HepG2 (cell line): ENCODE measurements at places on chromosomes 2 and 18. TPM values are rescaled to one million over a fixed set of nuclear protein-coding genes. Genes with fewer than 3 reads are reported as not detected.

GRCh38 chr2:233462826-233463470 is 103.6 kb downstream of the USP40 start:
- no peak for DNase-seq

DNA sequence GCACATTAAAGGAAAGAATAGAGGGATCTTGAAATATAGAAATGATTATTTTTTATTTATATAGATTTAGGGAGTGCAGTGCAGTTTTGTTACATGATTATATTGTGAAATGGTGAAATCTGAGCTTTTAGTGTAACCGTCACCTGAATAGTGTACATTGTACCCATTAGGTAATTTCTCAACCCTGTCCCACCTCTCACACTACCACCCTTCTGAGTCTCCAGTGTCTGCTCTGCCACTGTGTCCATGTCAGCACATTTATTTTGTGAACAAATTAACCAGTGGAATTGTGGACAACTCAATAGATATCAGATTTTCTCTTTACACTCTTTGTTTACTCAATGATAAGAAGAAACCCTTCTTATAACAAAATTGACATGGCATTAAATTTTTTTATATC is 24.2 kb downstream of the APLF start:
- DNase-seq, result peak; percentile 35

DNA sequence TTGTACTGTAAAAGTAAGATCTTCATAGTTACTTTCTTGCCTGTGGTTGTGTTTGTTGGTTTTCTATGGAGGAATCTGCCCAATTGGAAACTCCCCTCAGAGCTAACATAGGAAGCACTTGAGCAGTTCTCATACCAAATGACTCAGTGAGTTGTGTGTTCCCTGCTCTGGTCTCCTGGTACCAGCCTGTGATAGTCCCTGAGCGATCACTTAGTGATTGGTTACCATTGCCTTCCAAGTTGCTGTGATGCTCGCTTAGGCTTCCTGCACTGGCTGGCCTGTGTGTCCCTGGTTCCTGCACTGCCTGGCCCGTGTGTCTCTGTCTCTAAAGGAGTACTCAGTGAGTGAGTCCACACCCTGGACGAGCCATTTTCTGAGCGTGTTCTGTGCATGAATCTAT is 133.0 kb downstream of the MAP4K4 start:
- no peak for DNase-seq

DNA sequence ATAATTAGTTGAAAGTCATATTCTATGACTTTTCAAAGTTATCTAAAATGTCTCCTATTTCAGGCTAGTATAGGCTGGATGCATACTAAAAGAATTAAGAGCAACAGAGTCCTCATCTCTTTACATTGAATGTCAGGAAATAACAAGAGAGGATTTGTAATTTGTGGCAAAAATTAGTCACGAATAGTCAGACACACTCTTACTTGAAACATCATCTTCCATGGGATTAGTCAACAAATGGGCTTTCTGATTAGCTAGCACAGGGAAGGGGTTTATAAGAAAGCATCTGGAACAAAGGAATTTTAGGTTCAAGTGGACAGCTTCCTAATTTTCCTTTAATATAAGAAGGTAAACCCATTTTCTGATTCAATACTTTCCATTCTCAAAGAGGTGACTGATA is 330.3 kb upstream of the MEX3C start:
- no peak for DNase-seq

- no peak for DNase-seq
Measured at GRCh38 chr2:148876202-148876594, 1.2 kb downstream of the KIF5C start.

DNA sequence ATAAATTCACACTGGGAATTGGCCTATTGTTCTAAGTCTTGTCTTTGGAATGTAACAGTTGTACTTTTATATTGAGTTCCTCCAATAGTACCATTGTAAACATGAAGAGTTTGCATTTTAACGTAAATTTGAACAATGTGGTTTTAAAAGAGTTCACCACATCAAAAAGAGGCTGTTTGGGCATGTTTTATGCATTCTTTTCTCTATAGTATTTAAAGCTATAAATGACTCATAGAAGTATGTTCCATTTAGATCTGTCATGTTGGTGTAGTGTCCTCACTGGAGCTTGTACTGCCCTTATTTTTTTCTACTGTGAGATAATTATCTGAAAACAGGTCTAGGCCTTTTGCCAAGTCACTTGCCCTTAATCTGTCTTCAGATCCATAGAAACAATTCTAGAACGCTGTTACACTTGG is 141.9 kb downstream of the RHBDD1 start:
- no peak for DNase-seq

DNA sequence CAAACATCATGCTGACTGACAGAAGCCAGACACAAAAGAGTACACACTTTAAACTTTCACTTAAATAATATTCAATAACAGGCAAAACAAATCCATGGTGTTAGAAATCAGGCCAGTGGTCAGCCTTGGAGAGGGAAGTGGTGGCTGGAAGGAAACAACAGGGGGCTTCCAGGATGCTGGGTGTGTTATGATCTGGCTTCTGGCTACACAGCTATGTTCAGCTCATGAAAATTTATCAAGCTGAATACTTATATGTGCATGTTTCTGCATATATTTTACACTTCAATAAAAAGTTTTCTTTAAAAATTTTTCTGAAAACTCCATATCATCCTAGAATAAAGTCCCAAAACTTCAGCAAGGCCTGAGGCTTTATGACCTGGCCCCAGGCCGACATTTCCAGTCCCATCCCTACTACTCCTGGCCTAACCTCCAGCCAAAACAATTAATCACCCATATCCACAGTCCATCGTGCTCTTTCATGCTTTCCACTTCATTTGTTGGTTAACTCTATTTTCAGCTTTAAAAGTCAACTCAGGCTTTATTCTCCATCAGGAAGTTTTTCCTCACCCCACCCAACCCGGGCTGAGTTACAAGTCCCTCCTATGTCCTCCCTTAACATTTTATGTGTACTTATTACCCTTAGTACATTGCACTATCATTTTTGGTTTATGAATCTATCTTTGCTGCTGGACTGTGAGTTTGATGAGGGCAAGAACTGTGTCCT is 27.9 kb upstream of the SPTBN1 start:
- DNase-seq, result no peak

GRCh38 chr2:5834501-5834900 is 142.3 kb downstream of the SOX11 start:
- DNase-seq, result no peak

DNA sequence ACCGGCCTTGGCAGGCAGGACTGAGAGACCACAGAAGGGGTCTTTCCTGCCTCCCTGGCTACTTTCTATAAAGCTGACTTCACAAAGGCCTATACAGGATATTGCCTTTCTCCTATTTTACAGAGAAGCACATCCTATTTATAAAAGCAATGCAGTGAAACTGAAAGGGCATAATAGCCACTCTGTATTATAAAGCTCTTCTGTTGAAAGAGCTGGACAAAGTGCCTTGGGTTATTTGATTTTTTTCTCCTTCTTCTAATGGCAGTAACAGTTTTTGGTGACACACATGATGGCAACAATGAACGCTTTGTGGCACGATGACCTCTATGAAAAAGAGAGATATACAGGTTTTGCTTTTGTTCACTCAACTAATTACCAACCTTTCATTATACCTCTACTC is 281.1 kb downstream of the ZNF516 start:
- no peak for DNase-seq

DNA sequence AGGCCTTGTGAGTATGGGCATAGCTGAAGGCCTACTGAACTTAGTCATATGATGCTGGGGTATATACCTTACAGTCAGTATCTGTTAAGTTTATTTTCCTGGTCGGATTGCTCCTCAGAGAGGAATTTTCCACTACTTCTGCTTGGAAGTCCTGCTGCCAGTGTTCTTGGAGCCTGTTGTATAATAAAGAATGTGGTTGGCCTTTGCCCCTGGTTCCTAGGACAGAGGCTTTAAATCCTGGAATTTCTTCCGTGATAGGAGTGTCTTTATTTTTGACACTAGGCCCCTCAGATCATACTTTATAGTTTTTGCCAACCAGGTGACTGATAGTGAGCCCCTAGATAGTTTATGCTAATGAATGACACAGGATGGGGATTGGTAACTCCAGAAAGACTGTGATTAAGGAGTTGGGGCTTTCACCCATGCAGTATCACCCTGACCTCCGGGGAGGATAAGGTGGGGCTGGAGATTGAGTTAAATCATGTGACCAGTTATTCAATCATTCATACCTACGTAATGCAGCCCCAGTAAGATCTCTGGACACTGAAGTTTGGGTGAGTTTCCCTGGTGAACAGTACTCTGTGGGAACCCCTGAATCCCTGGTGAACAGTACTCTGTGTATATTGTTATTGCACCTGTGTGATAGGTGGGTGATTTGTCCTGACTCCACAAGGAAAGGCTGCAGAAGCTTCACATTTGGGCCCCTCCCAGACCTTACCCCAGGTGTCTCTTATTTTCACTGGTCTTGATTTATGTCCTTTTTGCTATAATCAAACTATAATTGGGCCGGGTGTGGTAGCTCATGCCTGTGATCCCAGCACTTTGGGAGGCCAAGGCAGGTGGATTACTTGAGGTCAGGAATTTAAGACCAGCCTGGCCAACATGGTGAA is 56.9 kb downstream of the COMMD1 start:
- no peak for DNase-seq

DNA sequence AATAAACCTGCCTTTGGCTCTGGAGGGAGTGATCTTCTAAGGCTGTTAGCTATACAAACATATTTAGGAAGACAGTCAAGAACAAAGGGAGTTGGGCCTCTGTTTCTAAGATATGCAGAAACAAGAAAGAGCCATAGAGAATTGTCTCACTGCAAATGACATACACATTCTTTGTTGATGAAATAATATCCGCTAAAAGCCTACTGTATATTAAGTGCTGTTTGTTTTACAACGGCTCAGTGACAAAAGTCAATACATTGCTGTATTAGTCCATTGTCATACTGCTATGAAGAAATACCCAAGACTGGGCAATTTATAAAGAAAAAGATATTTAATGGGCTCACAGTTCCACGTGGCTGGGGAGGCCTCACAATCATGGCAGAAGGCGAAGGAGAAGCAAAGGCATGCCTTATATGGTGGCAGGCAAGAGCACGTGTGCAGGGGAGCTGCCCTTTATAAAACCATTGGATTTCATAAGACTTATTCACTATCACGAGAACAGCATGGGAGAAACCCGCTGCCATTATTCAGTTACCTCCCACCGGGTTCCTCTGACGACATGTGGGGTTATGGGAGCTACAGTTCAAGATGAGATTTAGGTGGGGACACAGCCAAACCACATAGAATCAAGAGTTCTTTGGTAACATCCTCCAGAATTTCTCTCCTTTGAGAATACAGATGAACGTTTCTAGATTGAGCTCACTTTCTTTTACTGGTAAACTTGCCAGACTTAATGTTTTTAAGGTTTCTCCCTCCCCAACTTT is 157.8 kb downstream of the PIK3C3 start:
- peak; percentile 82 for DNase-seq

- DNase-seq, result no peak
Measured at GRCh38 chr2:107002735-107003134, 116.8 kb upstream of the ST6GAL2 start.

DNA sequence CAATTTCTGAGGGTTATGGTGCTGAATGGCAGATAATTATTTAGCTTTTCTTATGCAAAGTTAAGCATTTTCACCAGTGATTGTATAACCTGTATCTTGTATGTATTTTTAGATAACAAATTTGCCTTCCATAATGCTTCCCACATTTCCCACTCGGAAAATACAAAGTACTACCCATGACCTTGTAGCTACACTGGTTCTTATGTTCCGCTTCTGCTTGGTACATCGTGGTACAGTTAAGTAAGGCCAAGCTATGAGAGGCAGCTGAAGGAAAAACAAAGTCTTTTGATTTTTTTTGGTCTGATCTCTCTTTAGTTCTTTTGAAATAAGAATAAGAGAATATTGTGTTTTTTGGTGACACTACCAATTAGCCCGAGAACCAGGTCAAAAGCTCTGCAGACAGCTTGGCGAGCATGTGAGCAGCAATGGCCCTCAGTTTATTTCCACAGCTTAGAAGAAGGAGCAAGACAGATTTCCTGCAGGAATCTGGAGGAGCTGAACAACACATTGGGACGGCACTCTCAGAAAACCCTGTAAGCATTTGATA is 26.8 kb downstream of the SH3YL1 start:
- no peak for DNase-seq

DNA sequence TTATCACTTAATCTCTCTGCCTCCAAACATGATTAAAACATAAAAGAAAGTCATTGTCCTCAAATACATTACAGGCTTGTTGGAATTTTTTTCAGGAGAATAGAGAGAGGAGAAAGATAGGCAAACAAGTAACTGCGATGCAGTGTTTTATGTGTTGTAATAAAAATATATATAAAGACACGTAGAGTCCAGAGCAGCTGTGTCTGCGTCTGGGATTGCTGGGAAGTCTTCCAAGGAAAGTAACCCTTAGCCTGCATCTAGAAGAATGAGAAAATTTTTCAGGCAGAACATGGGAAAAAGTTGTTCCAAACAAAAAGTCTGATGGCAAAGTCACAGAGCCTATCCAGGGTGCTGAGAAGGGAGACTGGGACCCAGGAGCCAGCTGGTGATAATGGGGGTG is 91.8 kb upstream of the ST6GAL2 start:
- no peak for DNase-seq

DNA sequence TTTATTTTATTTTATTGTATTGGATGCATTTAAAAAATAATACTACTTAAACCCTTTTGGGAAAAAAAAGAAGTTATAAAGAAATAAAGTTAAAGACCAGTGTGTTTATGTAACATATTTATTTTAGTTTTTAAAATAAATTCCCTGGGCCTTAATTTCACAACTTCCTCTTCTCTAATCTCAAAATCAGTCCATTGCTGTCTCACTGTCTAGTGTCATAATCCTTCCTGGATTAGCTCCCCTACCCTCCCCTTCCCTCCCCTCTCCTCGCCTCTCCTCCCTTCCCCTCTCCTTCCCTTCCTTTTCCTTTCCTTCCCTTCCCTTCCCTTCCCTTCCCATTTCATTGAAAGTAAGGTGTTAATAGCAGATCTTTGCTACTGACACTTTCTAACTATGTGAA is 40.3 kb upstream of the ZEB2 start:
- DNase-seq, result no peak

GRCh38 chr2:138493334-138493733 is 8.2 kb upstream of the SPOPL start:
- no peak for DNase-seq

DNA sequence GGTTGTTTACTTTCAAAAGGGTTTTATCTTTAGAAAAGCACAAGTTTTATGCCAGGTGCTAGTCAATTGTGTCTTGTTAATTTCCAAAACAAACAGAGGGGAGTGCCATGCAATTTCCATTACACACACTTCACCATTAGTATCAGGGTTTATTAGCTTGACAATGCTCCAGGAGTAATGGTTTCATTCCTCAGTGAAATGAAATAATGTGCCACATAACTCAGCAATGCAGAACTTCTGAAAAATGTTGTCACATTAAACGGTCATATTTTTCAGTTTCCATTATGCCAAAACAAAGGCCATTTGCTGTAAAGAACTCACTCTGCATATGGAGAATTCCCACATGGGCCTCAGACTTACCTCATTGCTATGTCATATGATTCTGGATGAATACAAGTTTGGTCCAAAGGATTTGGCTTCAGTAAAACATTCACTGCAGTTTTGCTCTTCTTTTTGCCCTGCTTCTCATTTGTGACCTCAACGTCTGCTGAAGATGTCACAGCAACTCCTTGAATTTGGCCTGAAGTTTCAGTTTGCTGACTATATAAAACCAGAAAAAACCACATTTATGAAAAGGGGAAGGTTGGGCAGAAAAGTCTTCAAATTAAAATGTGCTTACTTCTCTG is 198.2 kb downstream of the SRBD1 start:
- DNase-seq, result no peak

The GPR155 gene
- total RNA-seq, result 0.04 and 0.15 TPM in 2 replicates

The PTMA gene
- 1,086 and 1,212 TPM in 2 replicates for total RNA-seq

The CROCC2 gene
- not detected in 2 replicates for total RNA-seq

The COA5 gene
- 64.5 and 72.9 TPM in 2 replicates for total RNA-seq

The IL36RN gene
- not detected in 2 replicates for total RNA-seq

The PTPRN gene
- not detected in 2 replicates for total RNA-seq

The CAPN14 gene
- total RNA-seq, result not detected in 2 replicates

The ZSWIM2 gene
- not detected in 2 replicates for total RNA-seq

The PRR30 gene
- total RNA-seq, result not detected in 2 replicates
